CD4-positive, alpha-beta T cell treated with Interleukin-6 at 100 ng/mL for 8 hours (primary cell): ENCODE measurements at places on chromosomes 12 and 14.

DNA sequence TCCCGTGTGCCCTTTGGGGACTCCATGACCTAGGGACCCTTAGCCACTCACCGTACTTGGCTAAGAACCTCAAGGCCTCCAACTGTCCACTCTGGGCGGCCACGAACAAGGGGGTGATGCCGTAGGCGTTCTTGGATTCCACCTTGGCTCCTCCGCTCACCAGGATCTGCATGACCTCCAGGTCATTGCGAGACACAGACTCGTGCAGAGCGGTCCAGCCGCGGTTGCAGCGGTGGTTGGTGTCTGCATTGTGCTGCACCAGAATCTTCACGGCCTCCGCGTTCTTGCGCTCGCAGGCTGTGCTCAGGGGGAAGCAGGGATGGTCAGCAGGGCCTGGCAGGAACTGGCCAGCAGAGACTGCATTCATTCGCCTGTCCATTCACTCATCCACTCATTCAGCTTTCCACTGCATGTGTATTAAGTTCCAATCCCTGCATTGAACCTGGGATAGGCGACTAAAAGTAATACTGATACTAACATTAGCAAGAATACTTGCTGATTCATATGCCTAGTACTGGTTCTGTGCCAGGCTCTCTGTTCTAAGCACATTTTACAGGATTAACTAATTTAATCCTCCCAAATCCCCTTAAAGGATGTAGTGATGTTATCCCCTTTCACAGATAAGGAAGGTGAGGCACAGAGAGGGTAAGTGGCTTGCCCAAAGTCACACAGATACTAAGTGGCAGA is 23.9 kb downstream of the FAM181A start:
- no peak for DNase-seq

DNA sequence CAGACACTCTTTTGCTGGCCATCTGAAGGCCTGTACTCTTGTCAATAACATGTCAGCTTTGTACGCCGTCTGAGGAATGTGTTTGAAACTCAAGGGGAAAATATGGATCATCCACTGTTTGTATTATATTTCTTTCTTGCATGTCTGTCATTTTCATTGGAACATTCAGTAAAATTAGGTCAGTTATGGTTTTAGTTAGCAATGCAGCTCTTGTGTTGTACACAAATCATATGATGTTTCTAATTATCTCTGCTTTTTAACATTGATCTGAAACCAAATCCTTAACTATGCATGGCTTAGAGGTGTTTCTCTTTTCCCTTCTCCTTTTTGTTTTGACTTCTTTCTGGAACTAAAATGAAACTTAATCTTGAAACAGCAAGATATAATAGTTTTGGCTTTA is 333.6 kb upstream of the PRICKLE1 start:
- no peak for DNase-seq

DNA sequence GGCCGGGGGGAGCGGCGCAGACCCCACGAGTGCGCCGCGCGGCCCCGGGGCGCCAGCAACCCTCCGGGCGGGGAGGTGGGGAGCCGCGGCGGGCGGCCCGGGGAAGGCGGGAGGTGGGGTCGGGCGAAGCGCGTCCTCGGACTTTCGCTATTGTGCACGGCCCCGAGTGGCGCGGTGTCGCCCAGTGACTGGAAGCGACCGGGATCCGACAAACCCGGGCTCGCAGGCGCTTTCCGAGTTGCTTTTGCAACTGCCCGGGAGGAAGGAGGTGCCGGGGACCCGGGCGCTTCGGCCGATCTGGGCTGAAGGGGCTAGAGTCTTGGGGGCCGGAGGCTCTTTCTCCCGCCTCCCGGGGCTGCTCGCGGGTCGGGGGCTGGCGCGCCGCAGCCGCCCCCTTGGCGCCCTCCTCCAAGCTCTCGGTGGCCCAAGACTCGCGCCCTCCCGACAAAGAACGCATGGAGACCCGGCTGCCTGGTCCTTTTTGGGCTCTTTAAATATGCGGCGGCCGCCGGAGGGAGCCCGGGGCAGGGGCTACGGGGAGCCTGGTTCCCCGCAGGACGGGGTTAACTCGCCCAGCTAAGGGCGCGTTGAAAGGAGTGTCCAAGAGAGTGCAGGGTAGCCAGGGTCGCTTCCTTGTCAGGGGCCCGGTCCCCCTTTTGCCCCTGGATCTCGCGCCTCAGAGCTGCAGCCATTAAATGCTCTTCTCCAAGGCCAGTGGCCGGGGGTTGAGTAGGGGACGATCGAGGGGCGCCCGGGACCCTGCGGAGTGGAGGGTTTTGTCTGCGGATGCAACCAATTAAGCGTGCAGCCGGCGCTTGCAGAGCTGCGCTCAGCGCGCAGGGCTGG is 1.4 kb downstream of the HMGA2 start:
- DNase-seq, result no peak

DNA sequence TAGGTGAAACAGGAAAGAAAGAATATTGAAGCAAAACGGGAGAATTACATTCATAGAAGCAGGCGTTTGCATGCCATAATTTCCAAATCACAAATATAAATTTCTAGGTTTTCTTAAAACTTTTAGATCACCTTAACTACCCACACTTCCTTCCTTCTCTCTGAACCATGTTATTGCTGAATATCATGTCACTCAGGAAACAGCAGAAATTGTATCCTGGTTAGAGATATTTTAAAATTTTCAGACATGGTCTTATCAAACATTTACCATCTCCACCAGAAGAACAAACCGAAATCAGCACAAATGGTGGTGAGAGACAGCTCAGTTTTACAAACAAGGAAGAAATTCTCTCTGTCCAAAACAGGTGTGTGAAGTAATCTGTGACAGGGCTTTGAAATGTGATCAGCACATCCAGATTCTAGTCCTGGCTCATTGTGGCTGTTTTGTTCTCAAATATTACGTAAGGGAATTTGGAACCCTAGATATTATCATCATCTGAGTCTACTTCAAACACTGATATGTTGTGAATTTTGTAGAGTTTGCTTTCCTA is 16.3 kb downstream of the TESPA1 start:
- DNase-seq, result peak; percentile 41

DNA sequence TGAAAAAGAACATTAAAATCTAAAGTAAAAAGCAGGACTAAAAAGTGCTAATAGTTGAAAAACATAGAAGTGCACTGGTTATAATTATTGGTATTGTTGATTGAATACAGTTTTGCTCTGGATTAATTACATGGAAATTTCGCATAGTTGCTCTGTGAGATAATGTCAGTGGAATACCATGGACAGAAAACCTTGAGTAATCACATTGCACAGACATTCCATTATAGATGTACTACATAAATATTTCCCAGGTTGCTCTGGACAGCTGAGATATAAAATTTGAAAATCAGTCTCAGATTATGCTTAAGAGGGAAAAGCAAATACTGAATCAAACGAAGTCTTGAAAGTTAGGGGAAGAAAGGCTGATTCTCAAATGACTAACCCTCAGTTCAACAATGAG is 439.3 kb upstream of the FLRT2 start:
- DNase-seq, result no peak

GRCh38 chr14:104794993-104795780 is at the start of gene AKT1:
AKT1 (minus strand) TSS chr14:104795748; CDS start chr14:104792643, 3,105 bp downstream.
- DNase-seq, result no peak

DNA sequence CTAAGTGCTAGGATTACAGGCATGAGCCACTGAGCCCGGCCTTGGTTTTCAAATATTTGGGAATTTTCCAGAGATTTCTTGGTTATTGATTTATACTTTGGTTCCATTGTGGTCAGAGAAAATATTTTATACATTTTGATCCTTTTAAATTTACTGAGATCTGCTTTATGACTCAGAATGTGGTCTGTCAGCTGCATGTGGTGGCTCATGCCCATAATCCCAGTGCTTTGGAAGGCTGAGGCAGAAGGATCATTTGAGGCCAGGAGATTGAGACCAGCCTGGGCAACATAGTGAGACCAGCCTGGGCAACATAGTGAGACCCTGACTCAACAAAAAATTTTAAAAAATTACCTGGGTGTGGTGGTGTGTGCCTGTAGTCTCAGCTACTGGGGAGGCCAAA is 49.8 kb downstream of the ADCK1 start:
- no peak for DNase-seq

- no peak for DNase-seq
Observed at GRCh38 chr12:69000540-69001243, 67.7 kb upstream of the CPM start.

DNA sequence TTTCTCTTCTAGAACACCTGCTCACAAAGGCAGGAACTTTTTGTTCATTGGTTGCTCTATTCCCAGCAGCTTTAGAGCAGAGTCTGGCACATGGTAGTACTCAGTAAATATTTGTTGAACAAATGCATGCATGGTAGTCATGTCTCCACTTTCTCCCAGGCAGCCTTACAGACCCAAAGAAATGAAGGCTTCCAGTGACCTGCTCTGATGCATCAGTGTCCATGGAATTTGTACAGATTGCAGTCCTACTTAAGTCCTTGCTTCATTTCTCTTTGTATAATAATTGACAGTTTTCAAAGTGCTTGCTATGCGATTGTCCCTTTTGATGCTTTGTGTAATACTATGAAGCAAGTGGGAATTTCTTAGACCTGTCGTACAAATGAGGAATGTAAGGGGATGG is 119.6 kb downstream of the DERA start:
- no peak for DNase-seq

GRCh38 chr12:65740873-65741600 is 83.2 kb upstream of the HMGA2 start:
- peak; percentile 56 for DNase-seq

DNA sequence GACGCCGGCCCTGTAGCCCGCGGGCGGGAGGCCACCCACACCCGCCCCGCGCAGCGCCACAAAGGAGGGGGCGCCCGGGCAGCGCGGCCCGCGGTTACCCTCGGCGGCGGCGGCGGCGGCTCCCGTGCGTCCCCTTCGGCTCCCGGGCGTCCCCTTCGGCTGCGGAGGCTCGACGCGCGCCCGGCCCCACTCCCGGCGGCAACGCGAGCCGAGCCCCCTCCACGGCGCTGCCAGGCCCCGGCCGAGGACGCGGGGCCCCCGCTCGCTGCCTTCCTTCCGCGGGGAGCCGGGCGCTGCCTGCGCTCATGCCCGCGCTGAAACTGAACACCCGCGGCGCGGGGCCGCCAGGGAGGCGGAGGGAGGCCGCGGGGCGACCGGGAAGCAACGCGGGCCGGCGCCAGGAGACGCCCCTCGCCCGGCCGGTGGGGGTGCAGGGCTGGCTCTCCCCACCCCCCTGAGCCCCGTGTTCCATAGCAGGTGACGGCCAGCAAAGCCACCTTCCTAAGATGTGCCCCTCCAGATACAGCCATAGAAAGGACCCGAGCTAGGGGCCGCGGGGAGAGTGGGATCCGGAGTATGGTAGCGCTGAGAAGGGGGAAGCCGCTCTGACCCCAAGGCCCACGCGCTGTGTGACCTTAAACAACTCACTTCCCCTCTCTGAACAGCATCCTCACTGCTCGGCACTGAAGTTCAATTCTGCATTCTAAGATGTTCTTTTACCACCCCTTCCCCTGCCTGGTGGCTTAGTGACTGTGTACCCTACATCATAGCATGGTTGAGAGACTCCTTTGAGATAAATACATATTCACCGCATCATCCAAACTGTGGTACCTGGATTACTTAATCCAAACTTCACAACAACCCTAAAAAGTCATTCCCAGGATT is 42.8 kb downstream of the KDM2B start:
- no peak for DNase-seq

GRCh38 chr12:117101953-117102799 is 3.0 kb upstream of the TESC start:
- DNase-seq, result no peak

DNA sequence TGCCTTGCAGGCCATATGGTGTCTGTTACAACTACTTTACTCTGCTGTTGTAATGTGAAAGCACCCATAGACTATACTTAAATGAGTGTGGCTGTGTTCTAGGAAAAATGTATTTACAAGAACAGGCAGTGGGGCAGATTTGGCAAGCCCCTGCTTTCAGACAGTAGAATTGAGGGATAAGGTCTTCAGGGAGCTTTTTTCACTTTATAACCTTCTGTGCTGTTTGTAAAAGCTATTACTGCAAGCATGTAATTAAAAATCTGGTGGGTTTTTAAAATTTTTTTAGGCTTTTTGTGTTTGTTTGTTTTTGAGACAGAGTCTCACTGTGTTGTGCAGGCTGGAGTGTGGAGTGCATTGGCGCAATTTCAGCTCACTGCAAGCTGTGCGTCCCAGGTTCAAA is 73.9 kb downstream of the VEZT start:
- DNase-seq, result no peak

DNA sequence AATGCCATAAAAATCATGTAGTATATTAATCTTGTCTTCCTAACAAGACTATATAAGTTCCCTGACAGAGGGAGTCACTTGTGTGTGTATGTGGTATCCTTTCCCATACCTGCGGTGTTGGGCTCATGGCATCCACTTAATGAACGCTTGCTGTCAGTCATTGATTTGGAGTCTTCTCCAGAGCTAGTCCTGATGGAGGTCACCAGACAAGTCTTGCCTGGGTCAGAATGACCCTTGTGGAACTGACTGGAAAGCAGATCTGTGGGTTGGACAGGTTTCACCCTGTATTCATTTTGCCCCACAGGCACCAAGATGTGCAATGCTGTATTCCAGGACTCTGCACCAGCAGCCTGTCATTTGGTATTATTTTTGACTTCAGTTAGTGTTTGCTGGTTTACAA is 27.3 kb upstream of the WNK1 start:
- no peak for DNase-seq

- DNase-seq, result no peak
Observed at GRCh38 chr12:42166501-42166900, 21.8 kb upstream of the GXYLT1 start.

- DNase-seq, result no peak
Observed at GRCh38 chr14:71498212-71498611, 434.0 kb upstream of the RGS6 start.

DNA sequence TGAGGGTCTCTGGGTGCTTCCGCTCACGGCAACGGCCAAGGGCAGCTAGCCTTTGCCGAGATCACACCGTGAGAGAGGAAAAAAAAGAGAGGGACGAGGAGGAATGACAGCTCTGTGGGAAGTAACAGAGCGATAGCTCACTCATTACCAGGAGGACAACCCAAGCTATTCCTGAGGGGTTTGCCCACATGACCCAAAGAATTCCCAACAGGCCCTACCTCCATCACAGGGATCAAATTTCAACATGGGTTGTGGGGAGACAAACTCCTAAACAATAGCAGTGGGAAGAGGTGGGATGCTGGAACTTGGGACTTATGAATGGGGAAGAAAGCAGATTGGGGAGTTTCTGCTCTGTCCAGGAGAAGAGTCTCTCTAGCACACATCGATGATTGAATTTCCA is 180.6 kb downstream of the LRRK2 start:
- no peak for DNase-seq

DNA sequence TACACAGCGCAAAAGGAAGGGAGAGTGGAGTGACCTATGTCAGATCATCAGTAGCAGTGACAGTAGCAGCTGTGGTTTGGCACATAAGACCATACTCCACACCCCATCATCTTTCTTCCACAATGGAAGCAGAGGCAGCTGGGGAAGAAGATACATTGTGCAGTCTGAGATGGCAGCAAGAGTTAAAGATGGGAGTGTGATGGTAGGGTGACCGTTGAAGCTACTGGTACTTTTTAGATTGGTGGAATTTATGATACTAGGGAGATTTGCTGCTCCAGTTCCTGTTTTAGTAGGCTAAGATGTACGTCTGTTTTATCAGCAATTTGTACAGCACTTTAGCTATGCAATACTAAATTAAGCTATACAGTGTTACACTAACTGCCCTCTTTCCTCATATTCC is 291.0 kb downstream of the FUT8 start:
- DNase-seq, result no peak
